ENCODE measurements at places on chromosomes 11 and 22.

GRCh38 chr11:46930089-46930488, 6.5 kb upstream of the CSTPP1 start:
- peak; percentile 63 for DNase-seq

DNA sequence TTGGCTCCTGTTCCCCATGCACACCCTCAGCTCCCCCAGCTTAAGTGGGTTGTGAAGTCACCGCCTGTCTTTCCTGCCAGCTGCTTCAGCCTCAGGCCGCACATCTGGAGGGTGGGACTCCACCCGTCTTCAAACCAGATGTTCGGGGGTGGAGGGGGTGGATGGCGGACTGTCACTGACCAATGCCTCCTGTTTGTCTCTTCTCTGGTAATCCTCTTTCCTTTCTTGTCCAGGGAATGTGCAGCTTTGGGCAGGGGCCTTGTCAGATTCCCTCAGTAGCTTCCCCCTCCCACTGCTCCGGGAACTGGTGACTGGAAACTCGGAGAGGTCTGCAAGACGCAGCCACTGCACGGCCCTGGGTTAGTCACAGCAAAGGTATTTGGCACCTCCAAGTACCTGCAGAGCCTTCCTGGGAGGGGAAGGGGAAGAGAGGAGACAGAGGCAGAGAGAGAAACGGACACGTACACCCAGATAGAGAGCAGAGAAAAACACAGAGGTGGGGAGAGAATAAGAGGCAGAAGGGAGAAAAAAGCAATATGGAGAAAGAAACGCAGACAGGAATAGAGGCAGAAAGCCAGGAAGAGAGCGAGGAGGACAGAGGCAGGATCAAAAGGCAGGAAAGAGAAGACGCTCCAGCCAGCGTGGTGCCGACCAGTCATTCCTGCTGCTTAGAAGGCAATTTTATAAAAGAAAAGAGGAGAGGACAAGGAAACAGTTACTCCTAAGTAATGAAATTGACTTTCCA, 56.1 kb upstream of the TIMP3 start:
- no peak for DNase-seq

DNA sequence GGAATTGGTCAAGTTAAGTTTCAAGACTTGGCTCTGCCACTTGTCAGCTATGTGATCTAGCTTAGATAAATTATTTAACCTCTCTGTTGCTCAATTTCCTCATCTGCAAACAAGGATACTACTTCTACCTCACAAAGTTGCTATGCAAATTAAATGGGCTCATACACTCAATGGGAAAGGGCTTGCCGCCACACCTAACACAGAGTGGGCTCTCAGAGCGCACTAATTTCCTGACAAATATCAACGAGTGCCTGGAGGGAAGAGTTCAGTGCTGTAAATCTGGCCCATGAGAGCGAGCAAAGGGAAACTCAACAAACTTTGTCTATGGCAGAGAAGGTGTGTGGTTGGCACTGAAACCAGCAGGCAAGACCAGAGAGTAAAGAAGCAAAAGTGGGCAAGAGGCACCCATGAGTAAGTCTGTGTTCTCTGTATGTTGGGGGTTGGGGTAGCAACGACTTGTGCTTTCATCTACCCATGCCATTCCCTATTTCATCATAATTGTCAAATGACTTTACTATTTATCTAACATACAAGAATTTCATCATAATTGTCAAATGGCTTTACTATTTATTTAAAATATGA, 60.7 kb upstream of the PHF21A start:
- DNase-seq = no peak

- DNase-seq = no peak
These were observed 74.6 kb upstream of the CREB3L1 start for GRCh38 chr11:46202696-46203391.

DNA sequence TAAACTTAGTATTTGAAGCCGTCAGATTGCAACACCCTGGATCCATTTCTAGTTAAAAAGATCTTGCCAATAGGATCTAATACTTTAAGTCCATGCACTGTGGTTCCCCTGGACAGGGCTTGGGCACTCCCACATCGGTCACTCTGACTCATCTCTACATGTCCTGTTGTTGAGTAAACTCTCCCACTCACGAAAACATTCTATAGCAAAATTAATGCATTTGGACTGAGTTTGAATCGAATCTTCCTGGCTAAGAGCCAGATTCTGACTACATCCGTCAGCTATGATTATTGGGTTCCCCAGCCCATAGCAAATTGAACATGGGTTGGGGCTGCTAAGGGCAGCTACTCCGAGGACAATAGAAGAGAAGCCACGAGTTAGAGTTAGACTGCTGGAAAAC, 182.1 kb upstream of the SORL1-AS1 start:
- no peak for DNase-seq

- no peak for DNase-seq
These were observed 6.8 kb downstream of the MPST start for GRCh38 chr22:37026325-37026724.

DNA sequence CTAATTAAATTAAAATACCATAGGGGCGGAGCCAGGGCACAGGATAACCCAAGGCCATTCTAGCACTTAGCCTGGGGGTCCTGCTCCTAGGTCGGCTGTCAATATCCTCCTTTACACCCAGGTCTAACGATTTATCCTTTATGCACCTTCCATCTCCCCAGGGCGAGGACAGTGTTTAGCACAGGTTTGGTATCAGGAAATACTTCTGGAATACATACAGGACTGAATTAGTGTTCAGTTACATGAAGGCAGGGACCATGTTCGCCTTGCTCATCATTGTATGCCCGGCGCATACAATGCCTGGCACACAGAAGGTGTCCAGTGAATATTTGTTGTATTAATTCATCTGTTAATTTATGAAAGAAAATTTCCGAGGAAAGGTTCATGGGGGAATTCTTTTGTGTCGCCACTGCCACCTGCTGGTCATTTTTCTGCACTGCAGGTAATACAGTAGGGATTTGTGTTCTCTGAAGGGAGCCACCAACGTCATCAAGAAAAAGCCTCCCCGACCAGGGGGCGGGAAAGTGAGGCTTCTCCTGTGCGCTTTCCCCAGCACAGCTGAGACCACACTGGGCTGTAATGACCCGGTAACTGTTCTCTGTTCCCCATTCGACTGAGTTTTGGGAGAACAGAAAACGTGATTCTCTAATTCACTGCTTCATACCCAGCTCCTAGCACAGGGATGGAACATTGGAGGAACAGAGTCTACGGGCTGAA, 68.7 kb upstream of the ASPHD2 start:
- peak; percentile 71 for DNase-seq

GRCh38 chr11:78907636-78908035, 333.0 kb upstream of the NARS2 start:
- DNase-seq = no peak

GRCh38 chr22:27601195-27601594, 200.4 kb downstream of the MN1 start:
- no peak for DNase-seq

GRCh38 chr11:85752201-85752889, 58.6 kb downstream of the SYTL2 start:
- no peak for DNase-seq

DNA sequence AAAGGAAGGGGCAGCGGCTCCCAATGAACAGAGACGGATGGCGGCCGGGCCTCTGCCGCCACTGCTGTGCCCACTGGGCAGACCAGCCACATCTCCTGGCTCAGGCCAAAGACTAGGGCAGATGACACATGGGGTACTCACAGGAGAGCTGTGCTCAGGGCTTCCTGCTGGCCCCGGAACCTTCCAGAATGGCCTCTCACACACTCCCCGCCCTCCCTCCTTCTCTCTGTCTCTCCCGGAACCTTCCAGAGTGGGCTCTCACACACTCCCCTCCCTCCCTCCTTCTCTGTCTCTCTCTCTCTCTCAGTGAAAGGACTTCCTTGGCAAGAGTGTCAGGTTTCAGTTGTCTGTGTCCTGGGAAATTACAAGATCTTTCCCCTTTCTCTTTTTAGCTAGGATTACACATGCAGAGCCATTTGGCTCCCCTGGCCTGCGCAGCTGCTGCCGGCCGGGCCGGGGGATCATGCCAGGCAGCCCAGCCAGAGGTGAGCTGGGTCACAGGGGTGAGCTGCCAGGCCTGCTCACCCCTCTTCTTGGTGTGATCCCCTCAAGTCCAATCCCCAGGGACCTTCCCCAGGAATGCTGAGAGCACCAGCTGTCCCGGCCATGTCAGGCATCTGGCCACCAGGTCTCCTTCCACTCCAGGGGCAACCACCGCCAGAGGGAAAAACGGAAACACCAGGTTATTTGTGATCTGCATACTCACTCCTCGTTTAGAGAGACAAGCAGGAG, 45.3 kb upstream of the ADA2 start:
- no peak for DNase-seq

- DNase-seq = no peak
These were observed 31.2 kb upstream of the CLNS1A start for GRCh38 chr11:77668760-77669159.

Data from CD4-positive, alpha-beta T cell treated with Interleukin-4 for 4 hours (primary cell).